ENCODE measurements at places on chromosomes 1 and 21.

DNA sequence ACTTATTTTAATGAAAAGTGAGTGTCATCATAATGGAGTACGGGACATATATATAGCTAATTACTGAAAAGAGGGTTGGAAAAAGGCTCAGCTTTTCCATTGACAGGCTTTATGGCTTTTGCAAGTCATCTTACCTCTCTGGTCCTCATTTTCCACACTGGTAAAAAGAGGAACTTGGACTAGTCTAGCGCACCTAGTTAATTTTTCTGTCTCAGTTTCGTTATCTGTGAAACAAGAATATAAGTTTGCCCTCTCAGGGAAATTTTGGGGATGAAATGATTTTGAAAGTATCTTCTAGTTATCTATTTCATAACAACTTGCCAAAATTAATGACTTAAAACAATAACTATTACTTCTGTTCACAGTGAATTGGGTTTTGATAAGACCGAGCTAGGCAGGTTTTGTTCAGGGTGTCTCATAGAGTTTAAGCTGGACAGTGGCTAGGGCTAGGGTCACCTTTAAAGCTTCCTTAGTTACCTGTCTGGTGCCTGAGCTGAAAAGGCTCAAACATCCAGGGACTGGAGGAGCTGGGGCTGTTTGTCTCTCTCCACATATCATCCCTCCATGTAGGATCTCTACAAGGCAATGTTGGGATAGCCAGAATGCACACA is 91.7 kb downstream of the TYW3 start:
- DNase-seq = no peak

DNA sequence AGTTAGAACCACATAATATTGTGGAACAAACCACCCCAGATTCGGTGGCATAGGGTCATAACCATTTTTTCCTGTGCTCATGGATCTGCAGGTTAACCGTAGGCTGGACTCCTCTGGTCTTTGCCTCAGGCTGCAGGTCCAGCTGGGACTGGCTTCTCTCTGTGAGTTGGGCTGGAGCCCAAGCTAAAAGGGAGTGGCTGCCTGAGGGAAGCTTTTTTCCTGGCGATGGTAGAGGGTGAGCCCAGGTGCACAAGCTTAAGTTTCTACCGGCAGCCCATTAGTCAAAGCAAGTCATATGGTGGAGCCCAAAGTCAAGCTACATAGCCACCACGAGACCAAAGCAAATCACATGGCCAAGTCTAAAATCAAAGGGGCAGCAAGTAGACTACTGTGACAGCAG is 13.8 kb downstream of the EPHX4 start:
- no peak for DNase-seq

- DNase-seq = no peak
These were observed 2.1 kb downstream of the MROH7 start for GRCh38 chr1:54643736-54644135.

GRCh38 chr1:107365527-107366240 is 224.8 kb downstream of the NTNG1 start:
- DNase-seq = no peak

DNA sequence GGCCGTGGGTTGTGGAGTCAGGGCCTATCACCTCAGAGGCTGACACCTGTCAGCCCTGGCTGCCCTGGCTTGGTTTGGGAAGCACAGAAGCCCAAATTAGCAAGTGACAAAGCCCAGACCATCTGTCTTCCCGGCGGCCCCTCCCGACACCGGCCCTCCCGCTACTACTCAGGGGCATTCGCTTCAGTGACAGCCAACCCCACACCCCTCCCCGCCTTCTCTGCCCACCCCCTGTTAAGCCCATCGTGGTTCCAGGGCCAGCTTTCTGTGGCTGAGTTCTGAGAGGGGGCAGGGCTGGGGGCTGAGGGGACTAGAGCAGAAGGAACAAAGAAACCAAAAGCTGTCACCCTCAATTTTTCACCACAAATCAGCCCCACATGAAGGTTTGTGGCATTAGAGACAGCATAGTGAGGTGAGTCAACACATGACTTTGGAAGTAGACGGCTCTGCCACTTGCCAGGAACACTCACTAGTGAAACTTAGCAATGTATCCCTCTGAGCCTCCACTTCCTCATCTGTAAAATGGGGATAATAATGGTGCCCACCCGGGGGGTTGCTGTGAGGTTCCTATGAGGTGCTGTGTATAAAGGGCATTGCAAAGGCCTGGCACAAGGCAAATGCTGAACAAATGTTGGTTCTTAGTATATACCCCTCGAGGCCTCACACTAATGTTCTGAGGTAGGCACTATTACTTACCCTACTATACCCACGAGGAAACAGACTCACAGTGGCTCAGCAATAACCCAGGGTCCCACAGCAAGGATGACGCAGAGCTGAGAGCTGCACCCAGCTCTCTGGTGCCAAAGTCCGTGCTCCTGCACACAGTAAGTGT is 5.2 kb upstream of the TNNI1 start:
- no peak for DNase-seq

GRCh38 chr1:243246916-243247315 is 8.2 kb downstream of the CEP170 start:
- no peak for DNase-seq

DNA sequence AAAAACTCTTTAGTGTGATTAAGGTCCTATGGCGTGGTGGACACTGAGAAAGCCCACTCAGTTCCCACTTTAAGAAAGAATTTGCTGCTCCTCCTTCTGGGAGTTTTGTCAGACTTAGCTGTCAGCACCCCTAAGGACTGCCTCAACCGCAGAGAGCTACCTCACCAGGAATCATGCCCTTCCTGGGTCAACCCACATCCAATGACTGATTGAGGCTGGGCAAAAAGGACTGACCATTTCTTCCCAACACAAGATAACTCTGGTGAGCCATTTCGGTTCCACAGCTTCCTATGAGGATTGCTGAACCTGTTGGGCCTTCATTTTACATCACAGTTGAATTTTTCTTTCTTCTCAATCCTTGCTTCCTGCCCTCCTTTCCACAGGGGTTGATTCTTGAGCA is 197.9 kb downstream of the NCAM2 start:
- no peak for DNase-seq

DNA sequence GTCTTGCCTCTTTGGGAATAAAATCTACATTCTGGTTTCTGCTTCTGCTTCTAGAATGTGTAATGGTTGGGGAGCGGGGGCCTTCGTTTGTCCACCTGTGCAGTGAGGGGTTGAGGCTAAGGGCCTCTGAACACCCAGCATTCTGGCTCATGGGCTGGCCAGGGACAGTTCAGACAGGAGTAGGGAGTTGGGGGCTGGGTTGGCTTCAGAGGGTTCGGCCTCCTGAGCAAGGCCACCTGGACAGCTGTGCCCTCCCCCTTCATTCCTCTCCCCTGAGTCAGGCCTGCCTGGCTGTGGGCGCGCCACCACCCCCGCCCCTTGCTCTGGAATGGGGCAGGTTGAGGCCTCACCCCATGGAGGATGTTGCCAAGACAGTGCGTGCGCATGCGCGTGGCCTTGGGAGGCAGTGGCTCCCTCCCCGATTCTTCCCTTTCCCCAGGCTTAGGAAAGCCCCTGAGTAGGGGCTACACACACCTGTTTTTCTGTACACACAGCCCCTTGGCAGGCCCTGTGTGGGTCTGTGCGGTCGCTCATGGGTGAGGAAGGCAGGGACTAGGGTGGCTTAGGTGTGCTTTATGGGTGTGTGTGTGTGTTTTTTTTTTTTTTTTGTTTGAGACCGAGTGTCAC is 57.0 kb downstream of the YARS1 start:
- no peak for DNase-seq

GRCh38 chr1:201736707-201737320 is 92.1 kb upstream of the IPO9 start:
- no peak for DNase-seq

DNA sequence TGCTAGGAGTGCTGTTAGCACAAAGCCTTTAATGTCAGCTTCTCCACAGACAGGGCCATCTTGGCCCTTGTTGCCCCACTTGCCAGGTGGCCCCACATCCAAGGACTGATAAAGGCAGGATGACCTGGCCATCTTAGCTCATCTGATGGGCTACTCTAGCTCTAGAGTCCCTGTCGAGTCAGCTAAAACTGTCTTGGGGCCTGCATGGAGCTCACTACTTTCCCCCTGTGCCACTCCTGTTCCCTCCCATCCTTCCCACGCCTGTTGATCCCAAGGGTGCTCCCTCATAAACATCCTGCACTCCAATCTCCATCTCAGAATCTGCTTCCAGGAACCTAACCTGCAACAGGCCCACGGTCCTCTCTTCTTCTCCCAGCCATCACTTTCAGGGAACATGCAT is 652 bp upstream of the GPX7 start:
- DNase-seq = no peak

DNA sequence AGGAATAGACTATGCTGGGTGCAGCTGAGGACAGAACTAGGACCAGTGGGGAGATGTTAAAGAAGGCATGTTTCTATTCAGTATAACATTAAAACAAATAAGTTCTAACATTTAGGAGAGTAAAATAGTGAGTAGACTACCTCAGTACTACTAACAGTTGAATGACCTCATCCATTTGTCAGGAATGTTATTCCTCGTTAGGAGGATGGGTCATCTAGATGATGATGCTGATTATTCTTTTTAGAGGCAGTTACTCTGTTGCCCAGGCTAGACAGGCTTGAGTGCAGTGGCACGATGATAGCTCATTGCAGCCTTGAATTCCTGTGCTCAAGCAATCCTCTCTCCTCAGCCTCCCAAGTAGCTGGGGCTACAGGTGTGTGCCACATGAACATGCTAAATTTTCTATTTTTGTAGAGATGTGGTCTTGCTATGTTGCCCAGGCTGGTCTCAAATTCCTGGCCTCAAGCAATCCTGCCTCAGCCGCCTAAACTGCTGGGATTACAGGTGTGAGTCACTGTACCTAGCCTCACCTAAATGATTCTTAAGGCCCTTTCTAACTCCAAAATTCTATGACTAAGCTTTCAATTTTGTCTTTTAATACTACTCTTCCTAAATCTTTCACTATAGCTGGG is 9.3 kb downstream of the EEIG2 start:
- DNase-seq = no peak

DNA sequence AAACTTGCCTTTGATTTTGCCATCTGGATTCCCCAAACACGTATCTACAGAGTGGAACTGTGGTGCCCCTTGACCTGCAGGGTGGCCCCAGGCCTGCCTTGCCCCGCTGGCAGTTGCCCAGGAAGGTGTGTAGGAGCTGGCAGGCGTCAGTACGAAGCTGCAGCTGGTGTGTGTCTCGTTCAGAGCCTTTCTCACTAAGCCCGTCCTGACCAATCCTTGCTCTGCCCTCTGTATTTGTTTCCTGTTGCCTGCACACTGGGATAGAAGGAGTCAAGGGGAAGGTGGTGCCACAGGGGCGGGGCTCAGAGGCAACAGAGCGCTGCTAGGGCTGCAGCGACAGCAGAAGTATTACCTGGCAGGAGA is 5.2 kb upstream of the VSIG8 start:
- no peak for DNase-seq
